ENCODE measurements at places on chromosomes 12 and 14. TPM values are rescaled to one million over a fixed set of nuclear protein-coding genes. Genes with fewer than 3 reads are reported as not detected.

The TTC9 gene
- total RNA-seq, result 7.5 TPM

The APOF gene
- not detected for total RNA-seq

The CLEC2A gene
- not detected for total RNA-seq

GRCh38 chr12:83954956-83955601 lies 957.5 kb downstream of the SLC6A15 start:
- H3K4me1 ChIP-seq, result no peaks in the 10 kb centered on the region
- H3K27me3 ChIP-seq, result no peaks in the 10 kb centered on the region
- no peak for DNase-seq
- no peak overlapping the region for H3K27ac ChIP-seq
- no peaks in the 10 kb centered on the region for H3K36me3 ChIP-seq
- no peak overlapping the region for H3K4me3 ChIP-seq

GRCh38 chr12:104599272-104600035 lies 142.7 kb downstream of the CHST11 start:
- DNase-seq, result no peak
- H3K27ac ChIP-seq, result no peak overlapping the region
- no peak overlapping the region for H3K4me3 ChIP-seq
- no peaks in the 10 kb centered on the region for H3K27me3 ChIP-seq
- no peaks in the 10 kb centered on the region for H3K36me3 ChIP-seq
- H3K4me1 ChIP-seq, result no peaks in the 10 kb centered on the region

GRCh38 chr14:34711796-34712712 lies 2.3 kb downstream of the CFL2 start:
- no peaks in the 10 kb centered on the region for H3K27me3 ChIP-seq
- H3K27ac ChIP-seq, result peak overlapping the region; percentile 54
- no peaks in the 10 kb centered on the region for H3K36me3 ChIP-seq
- no peaks in the 10 kb centered on the region for H3K4me1 ChIP-seq
- DNase-seq, result no peak

DNA sequence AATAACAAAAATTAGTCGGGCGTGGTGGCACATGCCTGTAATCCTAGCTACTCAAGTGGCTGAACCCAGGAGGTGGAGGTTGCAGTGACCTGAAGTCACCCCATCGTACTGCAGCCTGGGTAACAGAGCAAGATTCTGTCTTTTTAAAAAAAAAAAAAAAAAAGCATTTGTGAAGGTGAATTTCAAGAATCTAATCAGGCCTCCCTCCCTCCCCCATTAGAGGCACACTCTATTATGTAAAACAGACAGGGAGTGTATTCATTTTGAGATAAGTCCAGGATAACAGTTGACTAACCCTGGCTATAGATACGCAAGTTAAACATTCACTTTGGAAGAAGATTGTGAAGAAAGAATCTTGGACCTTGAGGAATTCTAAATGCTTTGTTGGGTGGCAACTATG lies 2.9 kb downstream of the RESF1 start:
- H3K27me3 ChIP-seq, result no peaks in the 10 kb centered on the region
- H3K4me1 ChIP-seq, result peaks cover 5% of the 10 kb centered on the region
- peak overlapping the region; percentile 73 for H3K4me3 ChIP-seq

DNA sequence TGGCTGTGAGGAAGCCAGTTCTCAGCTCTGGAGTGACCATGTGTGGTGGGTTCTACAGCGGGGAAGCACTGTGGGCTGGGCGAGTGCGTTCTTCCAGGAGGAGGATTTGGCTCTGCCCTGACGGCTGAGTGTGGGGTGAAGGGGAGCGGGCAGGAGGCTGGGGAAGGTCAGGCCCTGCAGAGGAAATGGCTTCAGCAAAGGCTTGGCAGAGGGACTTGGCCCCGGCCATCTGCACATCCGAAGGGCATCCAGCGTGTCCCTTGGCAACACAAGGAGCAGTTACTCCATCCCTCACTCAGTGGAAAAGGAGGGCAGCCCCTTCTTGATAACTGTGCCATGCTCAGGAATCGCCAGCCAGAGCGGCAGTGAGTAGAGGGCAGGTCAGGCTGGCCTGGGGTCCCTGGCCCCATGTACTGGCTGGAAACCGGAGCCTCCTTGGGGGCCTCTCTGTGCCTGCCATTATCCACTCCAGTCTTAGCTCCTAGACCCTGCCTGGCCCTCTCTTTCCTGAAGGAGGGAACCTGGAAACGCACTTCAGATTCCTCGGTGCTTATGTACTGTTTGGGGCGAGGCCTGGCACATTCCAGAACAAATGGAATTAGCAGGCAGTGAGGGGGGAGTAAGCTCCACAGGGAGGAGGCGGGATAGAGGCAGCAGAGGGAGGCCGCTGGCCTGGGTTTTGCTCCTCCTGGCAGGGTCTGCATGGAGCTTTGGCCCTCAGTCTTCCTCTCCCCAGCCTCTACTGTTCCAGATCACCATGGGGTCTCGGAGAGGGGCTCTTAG lies 133.6 kb upstream of the NCOR2 start:
- no peak for DNase-seq
- peak overlapping the region; percentile 82 for H3K27ac ChIP-seq
- no peak overlapping the region for H3K4me3 ChIP-seq
- H3K4me1 ChIP-seq, result peaks cover 11% of the 10 kb centered on the region
- H3K27me3 ChIP-seq, result no peaks in the 10 kb centered on the region
- H3K36me3 ChIP-seq, result no peaks in the 10 kb centered on the region
